ENCODE measurements at places on chromosomes 1 and 21. TPM values are rescaled to one million over a fixed set of nuclear protein-coding genes. Genes with fewer than 3 reads are reported as not detected.

PPIAL4G gene
- total RNA-seq = not detected

KMO gene
- total RNA-seq = 0.35 TPM

KRTAP10-10 gene
- not detected for total RNA-seq

SERTAD4 gene
- total RNA-seq = 0.29 TPM

CLCA1 gene
- total RNA-seq = not detected

SLC44A5 gene
- total RNA-seq = 4.8 TPM

RGS13 gene
- not detected for total RNA-seq

TAF5L gene
- total RNA-seq = 25.9 TPM

DNA sequence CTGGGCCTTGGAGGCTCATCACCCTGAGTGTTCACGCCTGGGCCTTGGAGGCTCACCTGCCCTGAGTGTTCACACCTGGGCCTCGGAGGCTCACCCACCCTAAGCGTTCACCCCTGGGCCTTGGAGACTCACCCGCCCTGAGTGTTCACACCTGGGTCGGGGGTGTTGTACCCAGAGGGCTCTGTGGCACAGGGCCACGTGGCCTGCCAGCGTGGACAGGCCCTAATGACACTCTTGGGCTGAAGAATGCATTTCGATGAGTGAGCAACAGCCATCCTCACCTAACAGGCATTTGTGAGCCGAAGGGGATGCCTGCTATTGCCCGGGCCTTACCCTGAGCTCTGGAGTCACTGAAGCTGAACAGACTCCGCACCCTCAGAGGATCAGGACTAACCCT is 17.5 kb downstream of the SLC19A1 start:
- no peak for DNase-seq

DNA sequence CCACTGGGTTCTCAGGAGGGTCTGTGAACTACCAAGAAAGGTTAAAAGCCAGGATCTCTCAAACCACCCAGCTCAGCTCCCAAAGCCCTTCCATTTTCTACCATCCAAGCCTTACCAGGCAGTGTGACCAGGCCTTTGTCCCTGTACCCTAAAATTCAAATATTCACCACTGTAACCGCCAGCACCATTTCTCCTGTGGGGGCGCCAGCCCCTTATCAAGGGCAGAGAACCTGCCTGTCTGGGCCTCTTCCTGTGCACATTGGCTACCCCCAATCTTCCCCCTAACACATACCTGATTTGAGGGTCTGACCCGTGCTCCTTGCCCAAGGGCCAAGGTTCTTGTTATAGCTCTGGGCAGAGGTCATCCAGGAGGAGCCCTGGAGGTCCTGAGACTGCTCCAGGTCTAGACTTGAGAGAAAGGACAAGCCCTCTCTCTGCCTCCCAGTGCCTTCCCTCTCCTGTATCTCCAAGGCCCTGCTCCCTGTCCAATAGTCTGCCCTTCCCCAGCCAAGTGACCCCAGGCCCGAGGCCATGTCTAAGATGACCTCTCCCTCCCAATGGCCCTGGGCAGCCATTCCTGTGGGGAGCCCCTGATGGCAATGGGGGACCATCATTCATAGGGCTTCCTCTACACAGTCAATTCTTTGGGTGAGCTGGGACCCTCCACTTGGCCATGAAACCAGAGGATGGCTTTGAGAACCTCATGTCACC is 78.5 kb downstream of the FHAD1 start:
- DNase-seq = no peak

DNA sequence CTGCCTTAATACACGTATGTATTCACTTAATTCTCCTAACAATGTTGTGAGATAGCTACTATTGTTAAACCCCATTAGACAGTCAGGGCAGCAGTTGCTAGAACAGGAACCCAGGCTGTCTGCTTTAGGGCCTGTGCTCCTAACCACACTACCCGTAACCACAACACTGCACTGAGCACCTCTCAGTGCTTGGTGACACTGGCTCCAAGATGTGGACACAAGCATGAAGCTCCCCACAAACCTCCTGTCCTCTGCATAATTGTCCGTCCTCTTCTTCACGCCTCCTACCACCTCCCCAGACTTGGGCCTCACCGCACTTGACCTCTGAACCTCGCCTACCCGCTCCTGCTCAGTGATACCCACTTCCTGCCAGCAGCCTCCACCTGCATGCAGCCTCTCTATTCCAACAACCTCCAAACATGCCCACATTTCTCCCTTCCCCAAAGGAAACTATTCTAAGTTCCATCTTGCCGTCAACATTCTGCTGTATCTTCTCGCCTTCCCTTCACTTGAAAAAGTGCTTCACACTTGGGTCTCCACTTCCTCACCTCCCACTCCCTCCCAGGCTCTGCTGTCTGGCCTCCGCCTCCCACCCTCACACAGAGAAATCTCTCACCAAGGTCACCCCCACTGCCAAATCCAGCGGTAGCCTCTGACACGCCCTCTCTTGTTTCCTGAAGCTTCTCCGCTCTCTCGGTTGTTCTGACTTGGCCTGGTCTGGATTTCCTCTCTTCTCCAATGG is 14.6 kb upstream of the AHDC1 start:
- DNase-seq = no peak

DNA sequence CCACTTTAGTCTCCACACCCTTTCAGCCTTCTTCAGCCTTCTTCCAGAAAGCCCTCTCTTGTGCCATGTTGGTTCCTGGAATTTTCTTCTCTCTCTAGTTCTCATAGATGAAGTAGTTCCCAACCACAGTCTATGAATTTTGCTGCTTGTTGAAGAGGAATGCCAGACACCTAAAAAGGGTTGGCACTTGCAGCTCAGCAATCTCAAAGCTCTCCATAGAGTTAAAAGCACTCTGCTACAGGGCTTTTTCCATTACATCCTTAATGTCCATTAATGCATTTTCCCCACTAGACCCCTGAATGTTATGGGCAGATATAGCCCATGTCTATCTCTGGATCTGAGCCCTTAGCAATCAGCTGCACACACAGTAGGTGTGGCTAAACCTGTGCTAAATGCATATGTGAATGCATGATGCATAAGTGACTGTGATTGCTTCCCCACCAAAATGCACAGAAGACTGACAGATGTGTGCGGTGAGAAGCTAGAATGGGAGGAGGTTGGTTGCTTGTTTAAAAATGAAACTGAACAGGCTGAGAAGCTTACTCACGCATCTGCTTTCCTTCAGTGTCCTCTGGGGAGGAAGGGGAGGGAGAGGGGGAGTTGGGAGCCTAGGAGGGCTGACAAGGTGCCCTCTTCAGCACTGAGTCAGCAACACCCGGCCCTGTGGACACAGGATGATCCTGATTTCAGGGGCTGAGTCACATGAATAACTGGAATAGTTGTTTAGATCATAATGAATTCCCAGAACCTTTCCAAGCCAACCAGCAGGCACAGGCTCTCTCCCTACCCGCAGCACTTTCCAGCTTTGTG is 146.1 kb upstream of the FGGY start:
- DNase-seq = peak; percentile 31

GRCh38 chr1:40645118-40645680 is 20.3 kb downstream of the RIMS3 start:
- no peak for DNase-seq

- no peak for DNase-seq
Measured at GRCh38 chr1:40939320-40940059, 40.0 kb upstream of the CTPS1 start.

GRCh38 chr1:39395357-39395831 is 96.0 kb upstream of the BMP8A start:
- DNase-seq = peak; percentile 36

DNA sequence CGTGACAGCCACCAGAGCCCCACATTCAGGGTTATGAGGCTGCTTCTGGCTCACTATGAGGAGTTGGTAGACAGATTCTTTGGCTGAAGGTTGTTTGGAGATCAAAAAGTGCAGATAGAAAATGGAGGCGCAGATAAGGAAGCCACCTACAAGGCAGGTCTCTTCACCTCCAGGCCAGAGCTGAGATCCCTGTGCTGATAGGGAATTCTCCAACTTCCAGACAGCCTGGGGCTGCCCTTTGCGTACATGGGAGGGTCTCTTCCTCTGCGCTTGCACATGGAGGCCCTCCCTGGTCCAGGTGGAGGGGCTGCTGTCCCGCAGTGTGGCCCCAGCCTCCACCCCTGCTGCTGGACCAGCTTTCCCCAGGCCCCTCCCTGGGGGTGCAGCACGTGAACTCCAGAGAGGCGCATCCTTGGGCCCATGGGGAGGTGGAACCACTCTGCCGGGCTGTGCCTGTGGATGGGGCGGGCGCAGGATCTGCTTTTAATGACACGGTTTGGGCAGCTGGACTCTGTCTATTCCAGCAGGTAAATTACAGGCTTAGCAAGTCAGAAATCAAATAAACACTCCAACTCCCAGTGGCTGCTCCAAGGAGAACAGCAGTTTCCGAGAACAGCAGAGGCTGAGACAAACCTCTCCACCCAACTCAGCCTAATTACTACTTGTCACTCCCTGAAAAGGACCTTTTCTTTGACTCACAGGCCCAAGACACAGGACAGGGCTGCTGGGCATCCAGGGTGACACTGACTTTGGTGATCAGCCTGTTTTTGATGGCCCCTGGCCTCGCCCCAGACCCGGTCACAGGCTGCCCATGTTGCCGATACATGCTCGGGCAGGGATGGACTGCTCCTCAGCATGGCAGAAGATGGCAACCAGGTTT is 12.4 kb downstream of the OXCT2 start:
- no peak for DNase-seq

- DNase-seq = no peak
Measured at GRCh38 chr1:66119148-66119547, 326.5 kb downstream of the PDE4B start.

GRCh38 chr1:31937300-31938183 is 626 bp downstream of the PTP4A2 start:
- DNase-seq = no peak

- peak; percentile 97 for DNase-seq
Measured at GRCh38 chr1:228082214-228082917, at the start of gene ARF1. ARF1 (plus strand) TSS chr1:228082708; CDS start chr1:228097115, 14,407 bp downstream.

- no peak for DNase-seq
Measured at GRCh38 chr1:191839891-191840290, 318.4 kb upstream of the RGS18 start.
